ENCODE measurements at places on chromosomes 2 and 18. TPM values are rescaled to one million over a fixed set of nuclear protein-coding genes. Genes with fewer than 3 reads are reported as not detected.

The GREB1 gene
- 0.19 TPM for total RNA-seq

The CRACDL gene
- 11.1 TPM for total RNA-seq

The ALPI gene
- not detected for total RNA-seq

The LDAH gene
- 30.0 TPM for total RNA-seq

The FLACC1 gene
- 0.65 TPM for total RNA-seq

The NETO1 gene
- not detected for total RNA-seq

The SPRED2 gene
- 2.9 TPM for total RNA-seq

Measured in vein endothelial cell (primary cell).